ENCODE measurements at places on chromosomes 2 and 18.

DNA sequence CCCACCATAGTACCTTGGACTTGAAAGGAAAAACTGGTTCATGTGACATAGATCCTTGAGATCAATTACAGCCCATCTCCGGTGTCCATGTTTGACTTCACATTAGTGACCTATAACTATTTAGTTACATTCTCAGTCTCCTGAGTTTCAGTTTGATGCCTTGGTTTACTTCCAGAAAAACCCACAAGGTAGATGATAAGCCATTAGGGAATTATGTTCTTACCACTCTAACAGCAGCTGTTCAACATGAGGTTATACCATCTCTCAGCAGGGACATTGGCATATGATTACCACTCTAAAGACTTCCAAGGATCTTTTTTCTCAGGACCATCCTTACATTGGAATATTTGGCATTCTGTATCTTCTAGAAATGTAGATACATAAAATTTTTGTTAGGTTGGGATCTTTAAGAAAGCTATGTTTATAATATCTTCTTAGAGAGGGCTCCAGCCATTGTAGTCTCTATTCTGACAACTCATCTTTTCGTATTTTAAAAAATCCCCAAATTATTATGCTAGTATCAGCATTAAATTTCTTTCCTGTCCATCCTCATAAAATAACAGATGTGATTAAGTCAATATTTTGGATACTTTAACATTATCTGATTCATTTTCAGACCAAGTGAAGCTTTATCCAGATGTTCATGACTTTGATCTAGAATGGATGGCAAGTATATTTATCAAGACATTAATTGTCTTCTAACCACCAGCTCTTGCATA lies 258.9 kb downstream of the RDH14 start:
- DNase-seq = no peak

GRCh38 chr18:35974181-35974580 lies 1.7 kb downstream of the RMP24 start:
- no peak for DNase-seq

DNA sequence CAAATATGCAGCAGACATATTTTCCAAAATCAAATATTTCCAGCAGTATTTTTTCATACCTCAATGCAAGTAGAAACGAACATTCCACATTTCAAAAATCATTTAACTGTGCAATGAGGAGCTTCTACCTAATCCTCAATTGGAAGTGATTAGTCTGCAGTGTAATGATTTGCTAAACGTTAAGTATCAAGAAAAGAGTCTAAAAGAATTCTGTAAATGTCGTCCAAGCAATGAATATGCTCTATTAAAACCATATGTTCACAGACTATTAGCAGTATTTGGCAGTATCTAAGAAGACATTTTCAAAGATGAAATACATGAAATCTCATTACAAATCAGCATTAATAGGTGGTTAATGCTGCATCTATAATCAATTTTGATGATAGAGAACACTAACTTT lies 15.9 kb downstream of the DYM start:
- no peak for DNase-seq

GRCh38 chr2:188596054-188596453 lies 304.4 kb downstream of the GULP1 start:
- DNase-seq = no peak

DNA sequence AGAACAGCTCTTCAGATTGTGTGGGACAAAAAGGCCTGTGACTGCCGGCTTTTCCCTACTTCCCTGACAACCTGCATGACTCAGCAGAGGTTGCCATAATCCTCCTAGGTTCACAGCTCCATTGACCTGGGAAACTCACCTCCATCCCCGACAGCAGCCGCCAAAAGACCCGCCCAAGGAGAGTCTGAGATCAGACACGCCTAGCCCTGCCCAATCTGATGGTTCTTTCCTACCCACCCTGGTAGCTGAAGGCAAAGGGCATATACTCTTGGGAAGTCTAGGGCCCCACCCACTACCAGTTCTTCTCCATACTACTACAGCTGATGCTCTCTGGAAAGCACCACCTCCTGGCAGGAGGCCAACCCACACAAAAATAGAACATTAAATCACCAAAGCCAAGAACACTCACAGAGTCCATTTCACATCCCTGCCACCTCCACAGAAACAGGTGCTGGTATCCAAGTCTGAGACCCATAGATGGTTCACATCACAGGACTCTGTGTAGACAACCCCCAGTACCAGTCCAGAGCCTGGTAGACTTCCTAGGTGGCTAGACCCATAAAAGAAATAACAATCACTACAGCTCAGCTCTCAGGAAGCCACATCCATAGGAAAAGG lies 140.6 kb downstream of the NETO1 start:
- no peak for DNase-seq

DNA sequence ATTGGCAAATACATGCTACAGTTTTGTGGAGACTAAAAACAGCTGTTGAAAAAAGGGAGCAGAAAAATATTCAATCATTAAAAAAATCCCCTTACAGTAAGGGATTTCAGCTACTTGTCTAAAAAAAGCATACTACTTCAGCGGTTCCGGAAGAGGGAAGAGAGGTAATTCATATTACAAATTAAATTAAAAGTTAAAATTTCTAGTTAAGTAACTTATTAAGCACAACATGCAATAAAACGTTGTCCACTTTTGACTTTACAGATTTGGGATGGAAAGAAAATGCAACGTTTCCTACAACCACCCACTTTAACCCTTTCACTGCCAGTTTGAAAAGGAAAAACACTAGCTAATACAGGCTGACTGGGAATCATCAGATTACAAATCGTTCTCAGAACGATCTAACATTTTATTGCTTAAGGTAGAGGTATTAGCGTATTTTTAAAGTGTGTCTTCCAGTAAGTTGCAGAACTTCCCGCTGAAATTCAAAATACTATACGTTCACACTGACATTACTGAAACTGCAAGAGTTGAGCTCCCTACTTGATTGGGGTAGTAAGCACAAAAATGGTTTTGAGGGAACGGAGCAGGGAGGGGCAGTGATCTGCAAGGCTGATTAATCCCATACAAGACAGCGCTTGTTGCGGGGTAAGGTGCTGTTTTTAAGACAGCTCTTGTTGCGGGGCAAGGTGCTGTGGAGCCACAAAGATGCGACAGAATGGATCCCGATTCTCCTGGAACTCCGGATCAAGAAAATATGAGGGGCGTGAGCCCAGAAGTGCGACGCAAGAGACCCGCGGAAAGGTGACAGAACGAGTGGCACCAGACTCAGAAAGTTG lies 743 bp downstream of the HADHA start:
- no peak for DNase-seq

DNA sequence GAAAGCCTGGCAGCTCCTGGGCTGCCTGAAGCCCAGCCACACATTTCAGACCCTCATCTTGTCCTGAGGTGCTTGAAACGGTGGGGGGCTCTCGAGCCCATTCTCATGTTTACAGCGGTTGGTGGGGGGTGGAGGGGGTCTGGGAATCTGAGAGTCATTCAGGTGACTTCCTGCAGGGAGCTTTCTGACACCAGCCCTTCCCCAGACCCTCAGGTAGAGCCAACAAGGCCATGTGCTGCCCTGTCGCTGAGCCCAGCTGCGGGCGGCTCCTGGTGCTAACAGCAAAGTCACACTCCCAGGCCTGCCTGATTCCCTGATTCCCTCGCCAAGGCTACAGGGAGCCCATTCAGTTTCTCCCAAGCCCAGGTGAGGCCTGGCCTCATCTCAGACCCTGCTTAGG lies 324.9 kb upstream of the MEX3C start:
- no peak for DNase-seq

DNA sequence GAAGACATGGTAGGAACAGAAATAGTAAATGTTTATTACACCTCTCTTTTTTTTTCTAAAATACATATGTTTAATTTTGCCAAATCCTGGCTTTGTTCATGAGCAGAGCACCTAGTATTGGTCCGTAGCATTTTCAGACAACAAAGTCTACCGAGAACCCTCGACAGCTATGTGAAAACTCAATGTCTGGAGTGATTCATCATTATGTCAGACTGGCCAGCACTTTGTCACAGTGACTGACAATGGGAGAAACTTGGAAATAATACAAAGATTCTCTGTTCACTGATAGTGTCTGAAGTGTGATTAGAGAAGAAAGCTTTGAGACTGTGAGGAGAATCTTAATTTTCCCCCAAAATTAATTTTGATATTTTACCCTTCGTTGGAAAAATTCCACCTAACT lies 143.0 kb downstream of the HNMT start:
- no peak for DNase-seq

DNA sequence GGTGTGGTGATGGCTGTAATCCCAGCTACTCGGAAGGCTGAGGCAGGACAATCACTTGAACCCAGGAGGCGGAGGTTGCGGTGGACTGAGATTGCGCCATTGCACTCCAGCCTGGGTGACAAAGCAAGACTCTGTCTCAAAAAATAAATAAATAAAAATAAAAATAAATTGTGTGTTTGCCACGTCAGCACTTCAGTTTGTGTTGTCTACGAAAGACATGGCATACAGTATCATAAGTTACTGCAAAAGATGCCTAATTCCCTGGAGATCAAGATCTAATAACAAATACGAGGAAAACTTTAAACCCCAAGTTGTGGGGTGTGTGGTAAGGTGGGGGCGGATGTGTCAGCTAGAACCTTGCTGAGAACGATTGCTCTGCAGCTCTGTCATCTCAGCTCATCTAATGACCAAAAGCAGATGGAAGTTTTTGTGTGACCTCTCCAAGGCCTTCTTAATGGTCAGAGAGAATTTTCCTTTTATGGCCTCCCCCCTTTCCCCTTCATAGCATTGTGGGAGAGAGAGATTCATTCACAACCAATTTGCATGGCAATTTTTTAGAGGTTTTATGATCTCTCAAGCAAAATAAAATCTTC lies 11.3 kb downstream of the NPAS2 start:
- no peak for DNase-seq
